ENCODE measurements at places on chromosomes 2 and 18.

DNA sequence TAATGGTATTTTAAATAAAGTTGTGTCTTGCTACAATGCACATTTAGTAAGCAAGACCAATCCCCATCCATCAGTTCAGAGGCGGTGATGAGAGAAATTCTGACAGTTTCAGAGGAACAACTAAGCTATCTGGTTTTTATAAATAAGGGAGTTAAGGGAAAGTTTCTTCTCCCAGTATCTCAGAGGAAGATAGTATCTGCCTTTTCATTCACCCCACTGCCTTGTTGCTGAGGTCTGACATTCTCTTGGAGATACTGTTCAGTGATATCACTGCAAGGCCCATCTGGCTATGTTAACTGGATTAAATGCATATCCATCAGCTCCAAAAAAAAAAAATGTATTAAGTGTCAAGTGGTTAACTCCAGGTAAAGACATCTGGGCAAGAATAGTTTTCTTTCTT is 47.9 kb downstream of the RBMS1 start:
- DNase-seq = no peak

- DNase-seq = no peak
Measured at GRCh38 chr2:32591669-32592463, 36.0 kb upstream of the TTC27 start.

- no peak for DNase-seq
Measured at GRCh38 chr2:101348883-101349282, 38.4 kb downstream of the CREG2 start.

DNA sequence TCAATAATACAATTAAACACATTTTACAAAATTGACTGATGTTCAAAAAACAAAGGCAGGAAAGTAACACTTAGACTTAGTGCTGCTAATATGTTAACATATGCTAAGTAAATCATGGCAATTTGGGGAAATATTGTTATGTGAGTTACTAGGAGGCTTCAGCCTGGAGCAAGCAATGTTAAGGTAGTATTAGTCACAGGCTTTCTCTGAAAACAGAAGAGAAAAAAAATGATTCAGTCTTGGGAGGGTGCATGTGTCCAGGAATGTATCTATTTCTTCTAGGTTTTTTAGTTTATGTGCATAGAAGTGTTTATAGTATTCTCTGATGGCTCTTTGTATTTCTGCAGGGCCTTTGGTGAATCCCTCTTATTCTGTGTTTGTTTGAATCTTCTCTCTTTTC is 345.8 kb upstream of the TFPI start:
- DNase-seq = no peak

GRCh38 chr2:180647621-180648020 is 332.8 kb upstream of the UBE2E3 start:
- no peak for DNase-seq

DNA sequence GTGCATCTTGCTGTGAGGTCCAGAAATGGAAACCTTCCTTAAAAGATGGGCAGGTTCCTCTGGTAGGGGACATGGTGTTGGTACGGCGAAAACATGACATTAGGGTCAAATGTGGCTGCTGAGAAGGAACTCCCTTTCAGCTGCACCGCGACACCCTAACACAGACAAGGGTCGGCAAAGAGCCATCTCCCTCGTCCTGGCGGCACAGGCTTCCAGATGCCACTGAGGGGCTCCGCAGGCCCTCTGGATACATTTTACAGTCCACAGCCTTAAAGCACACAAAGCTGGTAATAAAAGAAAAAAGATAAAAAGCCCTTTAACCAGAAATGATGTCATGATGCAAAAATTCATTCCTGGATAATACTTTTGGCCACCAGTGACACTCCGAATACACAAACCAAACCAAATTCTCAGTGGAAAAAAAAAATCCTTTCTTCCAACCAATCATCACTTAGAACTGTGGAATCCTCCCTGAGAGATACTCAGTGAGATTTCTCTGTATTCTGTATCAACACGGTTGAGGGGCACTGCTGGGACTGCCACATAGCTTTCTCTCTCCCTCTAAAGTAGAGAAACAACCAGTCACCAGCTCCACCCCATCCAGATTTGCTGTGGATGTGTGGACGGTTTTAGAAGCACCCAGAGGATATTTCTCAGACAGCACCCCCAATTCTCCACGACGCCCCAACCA is 174.8 kb downstream of the HDAC4 start:
- DNase-seq = no peak

- DNase-seq = no peak
Measured at GRCh38 chr2:202203348-202203747, 35.0 kb downstream of the SUMO1 start.

DNA sequence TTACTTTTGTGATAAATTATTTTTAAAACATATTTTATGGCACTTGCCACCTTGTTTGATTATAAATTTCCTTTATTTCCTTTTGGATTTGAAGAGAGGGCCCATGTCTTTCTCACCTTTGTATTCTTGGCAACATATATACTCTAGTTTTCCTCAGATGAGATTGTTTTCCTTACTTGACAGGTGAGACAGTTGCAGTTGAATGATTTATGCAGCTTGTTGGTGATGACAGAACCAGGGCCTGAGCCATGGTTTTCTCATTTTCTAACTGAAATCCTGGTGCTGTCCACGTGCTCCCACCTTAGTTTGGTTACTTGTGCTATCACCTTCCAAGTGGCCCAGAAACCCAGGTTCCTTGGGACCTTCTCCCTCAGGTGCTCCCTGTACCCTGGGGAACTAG is 58.2 kb downstream of the TTC39C start:
- DNase-seq = no peak

DNA sequence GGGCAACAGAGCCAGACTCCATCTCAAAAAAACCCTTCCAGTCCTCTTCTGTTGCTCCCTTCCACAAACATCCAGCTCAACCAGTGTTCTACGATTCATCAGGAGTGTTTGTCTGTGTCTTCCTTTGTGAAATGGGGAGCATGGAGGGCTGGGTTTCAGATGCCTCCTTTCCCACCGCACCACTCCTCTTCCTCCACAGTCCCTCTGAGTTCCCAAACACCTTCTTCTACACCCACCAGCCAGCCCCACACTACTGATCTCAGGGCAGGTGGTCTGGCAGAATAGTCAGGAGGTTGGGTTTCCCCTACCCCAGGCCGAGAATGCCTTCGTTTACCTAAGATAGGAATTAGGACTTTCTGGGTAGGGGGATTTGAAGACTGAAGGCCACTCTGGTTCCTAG is 36.9 kb downstream of the NGEF start:
- DNase-seq = no peak

GRCh38 chr2:122150524-122151280 is 395.3 kb downstream of the TSN start:
- no peak for DNase-seq

- no peak for DNase-seq
Measured at GRCh38 chr2:8103085-8103708, 578.7 kb upstream of the ID2 start.

DNA sequence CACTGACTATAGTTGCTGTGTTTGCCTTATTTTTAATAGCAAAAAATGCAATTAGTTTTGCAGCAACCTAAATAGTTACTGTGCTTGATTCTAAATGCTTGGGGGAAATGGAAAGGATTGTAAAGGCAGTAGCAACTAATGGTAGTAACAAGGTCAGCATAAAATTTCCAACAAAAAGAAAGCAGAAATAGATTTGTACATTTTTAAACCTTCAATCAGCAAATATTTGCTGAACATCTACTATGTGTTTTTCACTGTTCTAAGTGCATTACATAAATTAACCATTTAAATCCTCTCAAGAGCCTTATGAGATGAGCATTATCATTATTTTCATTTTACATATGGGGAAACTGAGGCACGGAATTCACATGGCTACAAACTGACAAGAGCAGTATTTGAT is 308.0 kb upstream of the UBE2E3 start:
- DNase-seq = no peak

DNA sequence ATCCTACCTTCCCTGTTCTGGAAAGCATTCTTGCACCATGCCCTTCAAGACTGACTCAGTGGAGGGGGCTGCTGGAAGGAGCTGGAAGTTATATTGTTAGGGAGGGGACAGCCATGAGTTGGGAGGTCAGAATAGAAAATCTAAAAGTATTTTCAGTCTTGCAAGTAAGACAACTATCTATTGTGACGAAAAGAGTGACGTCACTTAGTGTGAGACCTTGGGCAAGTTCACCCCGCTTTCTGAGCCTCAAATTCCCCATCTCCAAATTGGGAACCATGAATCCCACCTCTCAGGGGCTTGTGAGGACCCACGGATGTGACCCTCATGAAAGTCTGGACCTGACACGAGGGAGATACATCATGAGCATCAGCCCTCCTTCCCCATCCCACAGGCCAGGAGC is 46.5 kb downstream of the FOSL2 start:
- no peak for DNase-seq

DNA sequence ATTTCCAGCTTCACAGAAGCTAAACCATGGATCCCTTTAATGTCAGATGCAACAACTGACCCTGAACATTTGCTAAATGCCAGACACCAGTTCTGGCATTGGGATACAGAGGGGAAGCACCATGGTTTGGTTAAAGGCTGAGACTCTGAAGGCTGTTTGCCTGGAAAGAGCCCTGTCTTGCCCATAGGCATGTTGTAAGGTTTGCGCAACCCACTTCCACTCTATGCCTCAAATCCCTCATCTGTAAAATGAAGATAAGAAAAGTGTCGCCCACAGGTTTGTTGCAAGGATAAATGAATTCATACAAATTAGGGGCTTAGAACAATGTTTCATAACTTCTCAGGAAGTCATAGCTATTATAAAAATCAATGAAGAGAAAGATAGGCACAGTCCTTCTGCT is 380.9 kb upstream of the GYPC start:
- no peak for DNase-seq

DNA sequence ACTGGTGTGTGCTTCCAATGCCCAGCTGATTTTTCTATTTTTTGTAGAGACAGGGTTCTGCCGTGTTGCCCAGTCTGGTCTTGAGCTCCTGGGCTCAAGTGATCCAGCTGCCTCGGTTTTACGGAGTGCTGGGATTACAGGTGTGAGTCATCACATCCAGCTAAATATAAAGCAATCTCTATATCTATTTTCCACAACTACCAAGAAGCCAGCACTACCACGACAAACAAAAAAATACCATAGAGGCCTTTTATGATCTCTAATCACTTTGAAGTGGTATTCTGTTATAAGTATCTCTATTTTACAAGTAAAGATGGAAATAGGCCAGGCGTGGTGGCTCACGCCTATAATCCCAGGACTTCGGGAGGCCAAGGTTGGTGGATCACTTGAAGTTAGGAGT is 34.7 kb downstream of the C2orf74 start:
- no peak for DNase-seq

- no peak for DNase-seq
Measured at GRCh38 chr2:74413001-74413698, 8.3 kb downstream of the C2orf81 start.

GRCh38 chr2:10903861-10904210 is 7.9 kb upstream of the KCNF1 start:
- DNase-seq = no peak

DNA sequence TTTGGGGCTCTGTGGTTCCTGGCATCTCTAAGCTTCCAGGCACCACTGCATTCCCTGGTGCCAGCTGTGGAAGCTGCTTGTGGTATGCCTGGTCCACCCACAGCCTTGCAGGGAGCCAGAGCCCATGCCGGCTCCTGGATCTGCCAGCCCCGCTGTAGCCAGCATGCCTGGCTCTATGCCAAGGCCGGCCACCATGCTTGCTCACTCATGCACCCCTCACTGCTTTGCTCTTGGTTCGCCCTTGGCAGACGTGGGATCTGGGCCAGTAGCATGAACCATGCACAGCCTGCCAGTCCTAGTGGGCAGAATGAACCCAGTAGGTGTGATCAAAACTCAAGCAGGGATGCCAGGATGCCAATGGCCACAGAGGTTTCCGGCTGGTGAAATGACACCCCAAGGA is 634.2 kb upstream of the TMEFF2 start:
- no peak for DNase-seq

DNA sequence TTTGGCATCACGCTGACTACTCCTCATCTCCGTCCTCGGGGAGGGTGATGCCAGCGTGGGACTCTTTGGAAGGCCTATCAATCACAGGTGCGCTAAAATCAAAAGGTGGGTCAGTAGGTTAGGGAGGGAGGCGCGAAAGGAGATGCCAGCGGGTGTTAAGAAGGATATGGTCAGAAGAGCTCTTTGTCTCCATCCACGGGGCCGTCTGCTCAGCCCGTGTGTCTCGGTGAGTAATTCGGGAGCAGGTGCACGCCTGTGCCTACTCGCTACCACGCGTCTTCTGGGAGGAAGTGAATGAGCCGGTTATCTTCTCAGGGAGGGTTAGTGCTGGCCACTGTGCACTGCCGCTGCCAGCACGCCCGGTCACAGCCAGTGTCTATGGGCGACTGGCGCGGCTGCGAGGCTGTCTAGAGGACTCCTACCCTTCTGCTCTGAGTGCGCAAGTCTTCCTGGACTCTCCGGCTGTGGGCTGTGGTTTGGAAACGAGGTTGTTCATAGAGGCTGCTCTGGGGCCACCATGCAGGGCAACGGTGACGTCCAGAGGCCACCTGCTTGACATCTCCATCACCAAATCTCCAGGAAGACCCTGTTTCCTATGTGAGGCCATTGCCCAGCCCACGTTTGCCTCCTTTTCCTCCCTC is 153.4 kb downstream of the MBP start:
- DNase-seq = no peak

DNA sequence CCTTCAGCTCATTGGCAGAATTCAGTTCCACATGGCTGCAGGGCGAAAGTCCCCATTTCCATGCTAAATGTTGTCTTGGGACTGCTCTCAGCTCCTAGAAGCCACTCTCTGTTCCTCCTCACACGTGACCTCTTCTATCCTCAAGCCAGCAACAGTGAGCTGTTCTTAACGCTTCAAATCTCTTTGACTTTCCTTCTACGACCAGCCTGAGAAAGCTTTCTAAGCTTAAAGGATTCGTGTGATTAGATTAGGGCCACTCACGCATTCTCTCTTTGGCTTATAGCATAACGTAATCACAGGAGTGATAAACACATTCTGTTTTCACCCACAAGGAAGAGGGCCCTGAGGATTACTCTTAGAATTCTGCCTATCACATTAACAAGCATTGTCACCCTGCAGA is 29.8 kb upstream of the LAMA1 start:
- no peak for DNase-seq

GRCh38 chr2:183459466-183459865 is 335.2 kb downstream of the NUP35 start:
- no peak for DNase-seq

DNA sequence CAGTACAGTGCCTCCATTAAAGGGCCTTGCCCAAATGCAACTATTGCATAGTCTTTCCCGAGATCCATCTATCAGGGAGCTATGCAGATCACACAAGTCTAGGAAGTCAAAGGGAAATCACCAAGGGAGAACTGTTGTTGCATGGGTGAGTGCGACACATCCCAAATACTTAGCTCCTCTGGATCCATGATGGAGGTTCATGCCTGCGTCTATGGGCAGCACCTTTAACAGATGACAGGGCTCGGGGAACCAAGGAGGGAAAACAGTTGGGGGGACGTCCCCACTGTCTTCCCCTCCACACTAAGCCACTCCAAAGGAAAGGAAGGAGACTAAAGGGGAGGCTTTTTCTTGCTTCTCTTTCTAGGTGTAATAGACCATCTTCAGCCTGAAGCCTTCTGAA is 552.8 kb upstream of the PKDCC start:
- no peak for DNase-seq
